ENCODE measurements at places on chromosomes 4 and X.

GRCh38 chrX:124212622-124213021 lies 119.8 kb upstream of the TEX13D start:
- no peak for DNase-seq

DNA sequence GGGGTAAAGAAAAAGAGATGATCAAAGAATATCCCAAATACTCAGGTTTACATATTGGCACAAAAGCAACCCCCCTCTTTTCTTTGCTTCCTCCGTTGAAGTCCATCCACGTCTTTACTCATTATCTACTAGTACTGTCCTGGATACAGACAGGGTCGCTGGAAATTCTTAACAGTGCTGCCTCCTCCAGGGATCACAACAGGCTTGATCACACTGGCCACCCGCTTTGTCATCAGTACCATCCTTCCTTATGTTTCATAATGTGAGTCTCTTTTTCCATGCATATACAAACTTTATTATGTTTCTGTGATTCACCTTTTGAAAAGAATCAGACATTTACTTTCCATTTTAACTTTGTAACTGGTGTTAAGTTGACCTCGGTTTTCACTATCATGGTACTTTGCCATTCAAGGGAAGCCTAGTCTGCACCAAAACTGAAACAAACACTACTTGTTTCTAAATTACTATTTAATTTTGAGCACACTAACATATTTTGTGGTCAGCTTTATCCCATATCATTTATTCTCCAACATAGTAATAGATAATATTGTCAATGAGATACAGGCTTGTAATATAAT lies 387.5 kb upstream of the PPP1R2C start:
- no peak for DNase-seq

DNA sequence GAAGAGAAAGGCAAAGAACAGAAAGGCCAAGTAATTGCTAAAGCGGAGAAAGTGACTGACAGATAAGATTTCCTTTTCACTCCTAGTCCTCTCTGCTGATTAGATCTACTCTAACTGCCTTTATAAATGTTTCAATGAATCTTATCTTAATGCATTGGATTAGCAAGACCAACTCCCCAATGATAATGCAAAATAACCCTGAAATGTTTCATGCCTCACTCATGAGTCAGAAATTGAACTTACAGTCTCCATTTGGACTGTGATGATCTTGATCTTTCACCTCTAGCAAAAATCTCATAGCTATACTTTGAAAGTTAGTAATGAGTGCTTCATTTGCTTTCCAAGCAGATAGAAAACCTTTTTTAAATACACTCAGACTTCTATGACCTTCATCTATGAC lies 26.5 kb downstream of the SLC10A7 start:
- no peak for DNase-seq

DNA sequence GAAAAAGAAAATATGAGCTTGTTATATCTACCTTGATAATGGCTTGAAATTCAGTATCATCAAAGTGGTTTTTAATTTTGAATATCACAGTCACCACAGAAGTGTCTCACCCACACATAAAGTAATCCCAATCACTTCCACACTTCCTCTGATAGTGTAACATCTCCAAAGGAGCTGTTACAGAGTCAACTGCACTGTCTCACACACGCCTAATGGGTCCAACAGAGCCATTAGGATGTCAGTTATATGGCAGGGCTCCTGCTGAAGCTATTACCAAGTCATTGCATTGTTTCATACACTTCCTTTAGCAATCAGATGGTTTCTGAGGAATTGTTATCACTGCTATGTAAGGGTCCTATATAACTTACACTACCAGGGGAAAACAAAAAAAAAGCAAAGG lies 432.1 kb upstream of the TEX13C start:
- no peak for DNase-seq

DNA sequence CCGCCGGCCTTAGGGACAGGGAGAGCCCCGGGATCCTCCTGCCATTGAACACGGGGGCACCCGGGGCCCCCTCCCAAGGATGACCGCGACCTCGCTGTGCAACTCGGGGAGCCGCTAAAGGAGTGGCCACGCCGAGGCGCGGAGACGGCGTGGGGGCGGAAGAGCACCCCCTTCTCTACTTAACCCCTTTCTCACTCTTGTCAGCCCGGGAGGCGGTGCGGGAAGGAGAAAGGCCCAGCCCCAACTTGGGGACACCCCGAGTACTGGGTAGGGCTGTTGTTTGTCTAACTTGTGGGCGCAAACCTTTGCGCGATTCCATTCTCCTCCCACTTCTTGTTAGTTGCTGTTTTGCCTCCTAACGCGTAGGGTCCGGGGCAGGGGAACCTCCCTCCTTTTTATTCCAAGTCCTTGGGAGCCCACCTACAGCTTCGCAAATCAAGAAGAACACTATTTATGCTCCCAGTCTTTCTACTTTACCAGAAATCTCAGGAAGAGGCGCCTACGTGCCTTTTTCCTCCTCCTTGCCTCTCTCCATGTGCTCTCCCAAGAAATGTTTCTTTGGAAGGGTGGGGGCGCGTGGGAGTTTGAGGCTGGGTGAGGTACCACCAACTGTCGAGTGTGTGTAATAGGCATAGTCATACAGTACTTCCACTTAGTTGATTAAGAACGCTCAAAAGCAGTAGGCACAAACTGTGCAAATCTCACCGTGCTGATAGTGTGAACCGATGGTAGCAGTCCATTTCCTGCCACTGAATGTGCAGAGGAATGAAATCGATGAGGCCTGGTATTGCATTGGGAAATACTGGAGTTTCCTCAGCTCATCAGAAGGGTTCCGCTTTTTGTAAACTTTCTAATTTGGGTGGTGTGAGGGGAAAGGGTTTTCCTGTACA lies 813 bp downstream of the DIAPH2 start:
- DNase-seq, result peak; percentile 83

- no peak for DNase-seq
Measured at GRCh38 chr4:93018243-93018642, 714.5 kb downstream of the GRID2 start.

Measured in inflammatory macrophage treated with lipopolysaccharide for 1 hour (primary cell).